ENCODE measurements at places on chromosomes 16 and 17. TPM values are rescaled to one million over a fixed set of nuclear protein-coding genes. Genes with fewer than 3 reads are reported as not detected.
A peak's percentile ranks its signal among the peaks of the same experiment; 100 is the strongest.

DNA sequence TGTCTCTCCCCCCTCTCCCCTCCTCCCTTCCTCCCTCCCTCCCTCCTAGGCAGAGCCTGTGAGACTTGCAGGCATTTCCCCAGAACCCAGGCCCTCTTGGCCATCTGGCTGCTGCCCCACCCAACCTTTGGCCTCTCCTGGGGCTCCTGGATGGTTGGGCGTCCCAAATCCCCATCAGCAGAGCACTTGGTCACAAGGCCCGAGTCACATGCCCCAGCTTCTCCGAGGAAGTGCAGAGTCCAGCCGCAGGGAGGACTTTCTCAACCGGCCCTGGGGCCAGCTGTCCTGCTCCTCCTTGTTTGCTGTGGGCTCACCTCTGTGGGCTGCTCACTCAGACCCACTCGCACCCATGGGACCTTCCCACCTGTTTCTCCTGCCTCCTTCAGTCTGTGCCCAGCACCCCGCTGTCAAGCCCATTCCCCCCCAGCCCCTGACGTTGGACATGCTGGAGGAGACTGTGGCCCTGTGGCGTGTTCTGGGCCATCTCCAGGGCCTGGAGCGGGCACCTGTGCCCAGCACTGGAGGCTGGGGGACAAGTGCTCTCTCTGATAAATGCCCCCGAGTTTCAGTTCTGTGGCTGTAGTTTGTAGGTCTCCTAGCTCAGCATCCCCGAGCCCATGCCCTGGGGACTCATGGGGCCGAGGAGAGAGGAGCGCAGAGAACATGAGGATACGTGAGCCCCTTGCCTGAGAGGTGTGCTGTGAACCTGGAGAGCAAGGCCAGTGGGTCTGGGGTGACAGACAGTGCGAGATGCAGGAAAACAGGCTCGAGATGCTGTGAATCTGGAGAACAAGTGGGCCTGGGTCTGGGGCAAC, 42.3 kb upstream of the ZNF750 start:
- H3K36me3 ChIP-seq, result peaks cover 2% of the 10 kb centered on the region
- peak overlapping the region; percentile 49 for H3K4me3 ChIP-seq
- H3K27ac ChIP-seq, result peak overlapping the region; percentile 86
- no peak for DNase-seq

Gene USH1G
- total RNA-seq, result not detected

Gene TMEM219
- 86.1 TPM for total RNA-seq

GRCh38 chr17:3558603-3559269, 1.1 kb upstream of the TRPV3 start:
- no peaks in the 10 kb centered on the region for H3K36me3 ChIP-seq
- no peak overlapping the region for H3K27ac ChIP-seq
- H3K27me3 ChIP-seq, result no peaks in the 10 kb centered on the region
- H3K4me1 ChIP-seq, result no peaks in the 10 kb centered on the region
- peak; percentile 35 for DNase-seq
- no peak overlapping the region for H3K4me3 ChIP-seq

GRCh38 chr17:41507315-41507880, 2.0 kb upstream of the KRT13 start:
- no peak overlapping the region for H3K27ac ChIP-seq
- DNase-seq, result no peak
- H3K27me3 ChIP-seq, result no peaks in the 10 kb centered on the region
- no peaks in the 10 kb centered on the region for H3K36me3 ChIP-seq

- peaks cover 73% of the 10 kb centered on the region for H3K36me3 ChIP-seq
- H3K4me3 ChIP-seq, result peak overlapping the region; percentile 15
- peak overlapping the region; percentile 60 for H3K27ac ChIP-seq
- DNase-seq, result no peak
- H3K27me3 ChIP-seq, result no peaks in the 10 kb centered on the region
- peaks cover 8% of the 10 kb centered on the region for H3K4me1 ChIP-seq
These were observed 9.8 kb downstream of the TMEM204 start for GRCh38 chr16:1543085-1543896.

DNA sequence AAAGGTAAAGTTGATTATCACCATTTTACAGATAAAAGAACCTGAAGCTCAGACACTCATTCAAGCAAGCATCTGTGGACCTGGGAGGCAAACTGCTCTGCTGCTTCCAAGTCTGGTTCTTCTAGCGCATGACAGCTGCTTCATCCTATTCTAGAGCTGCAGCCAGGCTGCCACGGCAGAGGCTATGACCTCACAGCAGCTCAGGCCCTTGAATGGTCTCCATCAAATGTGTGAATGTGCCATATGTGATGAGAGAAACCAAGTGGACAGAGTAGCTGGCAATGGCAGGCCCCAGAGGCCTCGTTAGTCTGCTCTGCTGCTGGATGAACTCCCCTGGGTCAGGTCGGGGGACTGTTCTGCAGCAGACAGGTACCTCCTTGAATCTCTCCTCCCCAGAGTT, 30.7 kb upstream of the FOXJ1 start:
- DNase-seq, result no peak
- H3K4me1 ChIP-seq, result peaks cover 4% of the 10 kb centered on the region
- no peak overlapping the region for H3K27ac ChIP-seq
- no peaks in the 10 kb centered on the region for H3K27me3 ChIP-seq
- H3K4me3 ChIP-seq, result no peak overlapping the region
- H3K36me3 ChIP-seq, result no peaks in the 10 kb centered on the region

Gene SLC22A31
- 0.49 TPM for total RNA-seq

GRCh38 chr16:1746693-1747195, 24.6 kb downstream of the NME3 start:
- peaks cover 24% of the 10 kb centered on the region for H3K36me3 ChIP-seq
- no peaks in the 10 kb centered on the region for H3K4me1 ChIP-seq
- DNase-seq, result no peak
- H3K27me3 ChIP-seq, result no peaks in the 10 kb centered on the region

DNA sequence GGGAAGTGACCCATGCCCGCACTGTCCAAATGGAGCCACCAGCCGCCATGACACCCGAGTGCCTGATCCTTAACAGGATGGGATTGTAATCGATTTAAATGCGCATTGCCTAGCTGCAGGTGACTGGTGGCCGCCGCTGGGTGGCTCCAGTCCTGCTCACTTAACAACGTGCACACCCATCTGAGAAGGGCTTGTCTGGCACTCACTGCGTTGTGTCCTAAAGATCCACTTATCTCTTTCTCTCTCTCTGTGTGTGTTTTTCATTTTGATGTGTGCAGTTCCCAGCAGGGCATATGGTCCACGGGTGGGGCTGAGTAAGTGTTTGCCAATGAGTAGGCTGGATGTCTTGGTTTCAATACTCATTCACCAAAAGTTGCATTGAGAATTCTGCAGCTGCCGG, 80.6 kb downstream of the IRF8 start:
- H3K4me1 ChIP-seq, result peaks cover 2% of the 10 kb centered on the region
- H3K4me3 ChIP-seq, result no peak overlapping the region
- no peak for DNase-seq

DNA sequence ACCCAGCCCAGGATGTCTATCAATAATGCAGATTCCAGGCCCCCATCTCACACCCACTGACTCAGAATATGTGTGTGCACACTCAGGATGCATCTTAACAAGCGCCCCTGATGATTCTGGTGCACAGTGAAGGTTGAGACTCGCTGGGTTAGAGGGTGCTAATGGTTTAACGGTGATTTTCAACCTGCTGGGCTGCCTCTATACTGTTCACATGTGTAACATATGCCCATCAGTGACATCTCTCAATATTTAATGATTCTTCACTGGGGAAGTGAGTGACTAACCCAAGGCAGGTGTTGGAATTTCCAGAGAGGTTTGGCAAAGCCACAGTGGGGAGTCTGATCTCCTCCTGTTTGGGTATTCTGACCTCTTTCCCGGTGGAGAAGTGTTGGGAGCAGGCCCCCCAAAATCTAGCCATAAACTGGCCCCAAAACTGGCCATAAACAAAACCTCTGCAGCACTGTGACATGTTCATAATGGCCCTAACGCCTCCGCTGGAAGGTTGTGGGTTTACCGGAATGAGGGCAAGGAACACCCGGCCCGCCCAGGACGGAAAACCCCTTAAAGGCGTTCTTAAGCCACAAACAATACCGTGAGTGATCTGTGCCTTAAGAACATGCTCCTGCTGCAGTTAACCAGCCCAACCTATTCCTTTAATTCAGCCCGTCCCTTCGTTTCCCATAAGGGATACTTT, 4.1 kb upstream of the DOC2B start:
- H3K27me3 ChIP-seq, result peaks cover 52% of the 10 kb centered on the region
- DNase-seq, result no peak
- no peaks in the 10 kb centered on the region for H3K36me3 ChIP-seq
- no peak overlapping the region for H3K4me3 ChIP-seq

Gene HID1
- total RNA-seq, result 16.5 TPM

Gene TAT
- total RNA-seq, result not detected

DNA sequence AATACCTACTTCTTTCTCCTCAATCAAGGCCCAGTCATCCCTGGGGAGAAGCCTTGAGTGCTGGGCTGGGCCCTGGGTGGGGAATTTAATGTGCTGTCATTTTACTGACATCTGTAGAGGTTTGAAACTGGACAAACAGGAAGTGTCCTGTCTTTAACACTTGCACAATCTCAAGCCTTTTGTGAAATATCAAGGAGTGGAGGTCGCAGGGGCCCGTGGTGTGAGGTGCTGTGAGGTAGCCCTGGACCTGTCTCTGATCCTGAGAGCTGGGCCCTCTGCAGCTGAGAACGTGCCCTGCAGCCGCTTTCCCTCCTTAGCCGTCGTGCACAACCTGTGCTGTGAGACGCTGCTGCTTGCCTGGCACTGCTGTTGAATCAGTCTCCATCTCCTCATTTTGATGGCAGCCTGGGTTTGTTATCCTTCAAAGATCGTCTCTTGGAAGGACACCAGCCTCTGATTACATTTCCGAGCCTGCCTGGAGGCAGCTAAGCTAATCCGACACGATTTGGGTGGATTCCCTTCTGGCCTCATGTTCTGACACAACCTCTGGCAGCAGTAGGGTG, 29.9 kb downstream of the SMARCE1 start:
- H3K4me1 ChIP-seq, result peaks cover 65% of the 10 kb centered on the region
- H3K27me3 ChIP-seq, result no peaks in the 10 kb centered on the region
- H3K4me3 ChIP-seq, result no peak overlapping the region
- H3K27ac ChIP-seq, result no peak overlapping the region
- no peaks in the 10 kb centered on the region for H3K36me3 ChIP-seq

- peaks cover 6% of the 10 kb centered on the region for H3K4me1 ChIP-seq
- no peak overlapping the region for H3K4me3 ChIP-seq
- peaks cover 10% of the 10 kb centered on the region for H3K36me3 ChIP-seq
- no peak for DNase-seq
- H3K27me3 ChIP-seq, result no peaks in the 10 kb centered on the region
These were observed 25.9 kb downstream of the SBK1 start for GRCh38 chr16:28318042-28318744.

Gene KRTAP1-1
- total RNA-seq, result not detected

Gene STXBP4
- 8.3 TPM for total RNA-seq

Gene FBXL16
- total RNA-seq, result 16.4 TPM

DNA sequence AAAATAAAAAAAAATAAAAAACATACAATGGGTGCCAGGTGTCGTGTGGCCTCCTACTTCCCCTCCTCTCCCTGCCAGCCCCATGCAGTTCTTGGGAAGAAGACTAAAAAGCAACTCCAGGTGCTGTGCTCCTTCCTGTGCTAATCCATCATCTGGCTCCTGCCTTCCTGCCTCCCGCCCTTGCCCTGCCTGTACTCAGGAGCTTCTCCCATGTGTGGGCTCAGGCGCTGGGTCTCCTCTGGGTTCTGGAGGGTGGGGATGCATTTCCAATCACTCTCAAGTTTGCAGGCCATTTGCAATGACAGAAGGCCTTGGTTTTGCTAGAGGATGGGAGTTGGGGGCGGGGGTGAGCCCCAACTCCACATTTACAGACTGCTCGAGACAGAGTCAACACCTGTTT, 122.9 kb downstream of the SDK2 start:
- H3K27ac ChIP-seq, result no peak overlapping the region
- peaks cover 5% of the 10 kb centered on the region for H3K27me3 ChIP-seq
- H3K4me1 ChIP-seq, result no peaks in the 10 kb centered on the region
- DNase-seq, result no peak
- H3K4me3 ChIP-seq, result no peak overlapping the region

GRCh38 chr17:18967916-18968315, 16.0 kb downstream of the SLC5A10 start:
- no peak for DNase-seq
- H3K27me3 ChIP-seq, result no peaks in the 10 kb centered on the region
- H3K4me1 ChIP-seq, result no peaks in the 10 kb centered on the region
- H3K36me3 ChIP-seq, result peaks cover 2% of the 10 kb centered on the region
- H3K4me3 ChIP-seq, result no peak overlapping the region
- H3K27ac ChIP-seq, result no peak overlapping the region

Gene OTOP3
- total RNA-seq, result not detected

DNA sequence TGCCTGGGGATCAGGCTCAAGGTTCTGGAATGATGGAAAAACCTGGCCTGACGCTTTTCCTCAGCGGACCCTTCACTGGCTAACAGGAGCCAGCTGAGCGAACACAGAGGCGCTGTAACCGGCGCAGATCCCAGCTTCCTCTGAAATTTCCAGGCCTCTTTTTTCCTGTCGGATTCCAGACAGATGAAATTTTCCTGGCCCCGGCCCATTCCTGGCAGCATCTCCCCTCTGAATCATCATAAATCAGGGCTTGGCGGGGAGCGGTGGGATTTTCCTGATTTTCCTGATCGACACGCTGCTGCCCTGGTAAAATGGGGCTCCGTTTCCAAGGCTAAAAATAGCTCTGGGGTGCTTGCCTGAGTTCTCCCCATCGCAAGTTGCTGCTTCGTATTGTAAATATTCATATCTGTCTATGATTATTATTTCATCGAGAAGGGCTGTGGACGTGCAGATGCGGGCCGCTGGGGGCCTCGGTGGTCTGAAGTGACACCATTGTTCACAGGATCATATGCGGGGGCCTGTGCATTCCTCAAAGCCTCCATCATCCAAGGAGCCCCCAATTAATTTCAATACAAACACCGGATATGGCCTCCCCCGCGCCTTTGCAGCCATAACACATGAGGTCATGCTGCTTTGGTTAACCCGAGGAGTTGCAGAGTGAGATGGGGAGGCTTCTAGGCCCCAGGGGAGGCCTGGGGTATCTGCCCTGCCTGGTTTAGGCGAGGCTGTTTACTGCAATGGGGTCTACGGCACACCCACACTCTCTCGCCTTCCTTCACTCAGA, 45.8 kb upstream of the ETV4 start:
- H3K36me3 ChIP-seq, result no peaks in the 10 kb centered on the region
- H3K4me1 ChIP-seq, result no peaks in the 10 kb centered on the region
- no peak overlapping the region for H3K27ac ChIP-seq
- H3K27me3 ChIP-seq, result no peaks in the 10 kb centered on the region

DNA sequence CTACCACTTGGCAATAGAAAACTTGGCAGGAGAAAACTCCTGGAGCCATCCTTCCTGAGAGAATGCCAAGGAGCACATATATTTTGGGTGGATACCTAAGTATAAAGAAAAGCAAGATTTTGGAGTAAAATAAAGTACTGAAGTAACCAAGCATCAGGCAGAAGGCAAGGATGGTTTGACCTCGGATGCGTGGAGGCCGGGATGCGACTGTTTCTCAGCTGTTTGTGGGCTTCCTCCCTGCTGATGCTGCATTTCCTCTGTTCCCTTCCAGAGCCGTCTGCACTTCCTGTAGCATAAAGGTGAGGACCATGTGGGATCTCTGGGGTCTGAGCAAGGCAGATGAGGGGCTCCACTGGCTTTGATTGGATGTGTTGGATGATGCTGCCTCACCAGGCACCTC, 5.5 kb upstream of the TCF25 start:
- no peak for DNase-seq
- H3K4me1 ChIP-seq, result peaks cover 40% of the 10 kb centered on the region
- H3K4me3 ChIP-seq, result no peak overlapping the region
- H3K27ac ChIP-seq, result no peak overlapping the region
- no peaks in the 10 kb centered on the region for H3K27me3 ChIP-seq

All from T-cell (primary cell).